ENCODE measurements at places on chromosomes 4 and X.

DNA sequence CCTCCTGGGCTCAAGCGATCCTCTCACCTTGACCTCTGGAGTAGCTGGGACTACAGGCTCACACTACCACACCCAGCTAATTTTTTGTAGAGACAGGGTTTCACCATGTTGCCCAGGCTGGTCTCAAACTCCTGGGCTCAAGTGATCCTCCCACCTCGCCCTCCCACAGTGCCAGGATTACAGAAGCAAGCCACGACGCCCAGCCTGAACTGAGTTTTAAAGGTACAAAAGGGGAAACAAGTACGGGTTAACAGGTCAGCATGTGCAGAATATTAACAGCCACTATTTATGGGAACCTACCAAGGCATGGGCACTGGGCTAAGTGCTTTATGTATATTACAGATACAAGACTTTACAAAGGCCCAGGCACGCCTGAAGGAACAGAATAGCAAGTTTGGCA is 164.3 kb upstream of the GPC4 start:
- H3K36me3 ChIP-seq = no peaks in the 10 kb centered on the region

GRCh38 chr4:135564090-135564489 is 1362.5 kb upstream of the PABPC4L start:
- no peak overlapping the region for H3K27ac ChIP-seq
- no peaks in the 10 kb centered on the region for H3K27me3 ChIP-seq
- H3K4me1 ChIP-seq = no peaks in the 10 kb centered on the region
- H3K36me3 ChIP-seq = no peaks in the 10 kb centered on the region
- DNase-seq = no peak

GRCh38 chrX:104136241-104137019 is 20.4 kb downstream of the SLC25A53 start:
- no peaks in the 10 kb centered on the region for H3K36me3 ChIP-seq
- DNase-seq = peak; percentile 50
- peaks cover 20% of the 10 kb centered on the region for H3K4me1 ChIP-seq
- H3K4me3 ChIP-seq = no peak overlapping the region
- no peaks in the 10 kb centered on the region for H3K27me3 ChIP-seq
- H3K27ac ChIP-seq = no peak overlapping the region

- no peak overlapping the region for H3K4me3 ChIP-seq
- peaks cover 1% of the 10 kb centered on the region for H3K36me3 ChIP-seq
- H3K27ac ChIP-seq = no peak overlapping the region
These were observed 245.1 kb downstream of the PTTG2 start for GRCh38 chr4:38205261-38205660.

- H3K27me3 ChIP-seq = no peaks in the 10 kb centered on the region
- DNase-seq = no peak
- no peak overlapping the region for H3K4me3 ChIP-seq
These were observed 55.4 kb upstream of the RASSF6 start for GRCh38 chr4:73675623-73676022.

GRCh38 chr4:123950530-123950929 is 553.9 kb downstream of the SPRY1 start:
- H3K36me3 ChIP-seq = no peaks in the 10 kb centered on the region
- no peaks in the 10 kb centered on the region for H3K4me1 ChIP-seq
- no peak overlapping the region for H3K27ac ChIP-seq
- no peak for DNase-seq
- H3K4me3 ChIP-seq = no peak overlapping the region

DNA sequence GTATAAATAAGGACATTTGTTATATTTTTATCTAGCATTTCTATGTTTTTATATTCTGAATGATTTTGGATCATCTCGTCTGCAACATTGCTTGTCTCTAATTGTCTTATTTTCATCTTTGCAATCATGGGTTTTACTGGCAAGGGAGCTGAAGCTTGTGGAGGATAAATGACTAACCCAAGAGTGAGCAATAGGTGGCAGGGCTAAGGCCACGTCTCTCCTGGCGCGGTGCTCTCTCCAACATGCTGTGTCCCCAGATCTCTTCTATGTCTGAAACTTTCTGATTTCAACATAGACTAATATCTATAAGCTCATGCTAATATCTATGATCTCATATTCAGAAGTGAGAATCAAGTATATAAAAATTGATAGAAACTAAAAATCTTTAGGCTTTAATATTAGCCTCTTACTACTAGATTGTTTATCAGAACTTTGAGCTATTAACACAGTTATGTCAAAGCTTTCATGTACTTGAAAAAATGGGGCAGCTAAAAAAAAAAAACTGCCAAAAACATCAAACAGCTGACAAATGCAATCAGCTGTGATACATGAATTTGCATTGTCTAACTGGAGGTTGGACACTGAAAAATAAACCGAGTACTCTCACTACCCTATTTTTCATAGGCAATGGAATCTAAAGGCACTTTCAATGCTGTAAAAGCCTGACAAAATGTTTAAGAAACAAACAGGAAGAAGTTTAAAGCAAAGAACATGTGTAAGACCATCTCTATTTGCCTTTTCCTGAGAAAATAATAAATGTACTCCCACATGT is 169.2 kb downstream of the TMA16 start:
- no peak overlapping the region for H3K27ac ChIP-seq
- H3K36me3 ChIP-seq = no peaks in the 10 kb centered on the region
- H3K4me3 ChIP-seq = no peak overlapping the region
- peaks cover 43% of the 10 kb centered on the region for H3K4me1 ChIP-seq

DNA sequence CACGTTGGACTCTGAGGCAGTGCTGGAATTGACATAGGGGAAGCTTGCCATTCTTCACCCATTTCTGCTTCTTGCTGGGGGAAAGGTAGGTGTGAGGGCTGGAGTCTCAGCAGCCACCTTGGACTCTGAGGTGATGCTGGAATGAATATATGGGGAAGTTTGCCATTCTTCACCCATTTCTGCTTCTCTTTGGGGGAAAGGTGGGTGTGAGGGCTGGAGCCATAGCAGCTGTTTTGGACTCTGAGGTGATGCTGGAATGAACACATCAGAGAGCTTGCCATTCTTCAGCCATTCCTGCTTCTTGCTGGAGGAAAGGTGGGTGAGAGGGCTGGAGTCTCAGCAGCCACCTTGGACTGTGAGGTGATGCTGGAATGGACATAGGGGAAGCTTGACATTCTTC is 115.1 kb downstream of the CRLF2 start:
- H3K36me3 ChIP-seq = no peaks in the 10 kb centered on the region
- peaks cover 6% of the 10 kb centered on the region for H3K4me1 ChIP-seq
- no peak overlapping the region for H3K4me3 ChIP-seq
- H3K27ac ChIP-seq = no peak overlapping the region
- H3K27me3 ChIP-seq = peaks cover 2% of the 10 kb centered on the region
- no peak for DNase-seq

GRCh38 chr4:183289688-183290087 is 30.4 kb downstream of the CLDN22 start:
- no peaks in the 10 kb centered on the region for H3K27me3 ChIP-seq
- H3K27ac ChIP-seq = no peak overlapping the region
- peaks cover 2% of the 10 kb centered on the region for H3K36me3 ChIP-seq
- H3K4me1 ChIP-seq = no peaks in the 10 kb centered on the region
- no peak for DNase-seq

- no peak overlapping the region for H3K4me3 ChIP-seq
- H3K27ac ChIP-seq = no peak overlapping the region
- no peak for DNase-seq
- H3K4me1 ChIP-seq = no peaks in the 10 kb centered on the region
- H3K27me3 ChIP-seq = peaks cover 2% of the 10 kb centered on the region
These were observed 359.6 kb upstream of the LCORL start for GRCh38 chr4:18381186-18381585.

DNA sequence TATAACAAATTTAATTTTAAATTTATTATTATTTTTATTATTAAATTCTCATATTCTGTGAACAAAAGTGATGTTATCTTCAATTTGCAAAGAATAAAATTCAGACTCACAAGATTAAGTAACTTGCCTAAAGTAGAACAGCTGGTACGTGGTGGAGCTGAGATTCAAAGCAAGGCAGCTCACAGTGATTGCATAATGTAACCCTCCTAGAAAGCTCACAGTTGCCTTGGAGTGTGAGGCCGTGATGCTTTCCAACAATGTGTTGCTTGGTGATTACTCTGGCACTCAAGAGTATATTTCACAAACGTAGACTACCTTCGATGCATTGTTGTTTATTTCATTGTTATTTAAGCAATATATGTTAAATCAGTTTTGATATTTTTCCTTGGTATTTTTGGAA is 1039.2 kb upstream of the PABPC4L start:
- H3K4me3 ChIP-seq = no peak overlapping the region
- no peaks in the 10 kb centered on the region for H3K36me3 ChIP-seq
- no peaks in the 10 kb centered on the region for H3K4me1 ChIP-seq
- no peak for DNase-seq

DNA sequence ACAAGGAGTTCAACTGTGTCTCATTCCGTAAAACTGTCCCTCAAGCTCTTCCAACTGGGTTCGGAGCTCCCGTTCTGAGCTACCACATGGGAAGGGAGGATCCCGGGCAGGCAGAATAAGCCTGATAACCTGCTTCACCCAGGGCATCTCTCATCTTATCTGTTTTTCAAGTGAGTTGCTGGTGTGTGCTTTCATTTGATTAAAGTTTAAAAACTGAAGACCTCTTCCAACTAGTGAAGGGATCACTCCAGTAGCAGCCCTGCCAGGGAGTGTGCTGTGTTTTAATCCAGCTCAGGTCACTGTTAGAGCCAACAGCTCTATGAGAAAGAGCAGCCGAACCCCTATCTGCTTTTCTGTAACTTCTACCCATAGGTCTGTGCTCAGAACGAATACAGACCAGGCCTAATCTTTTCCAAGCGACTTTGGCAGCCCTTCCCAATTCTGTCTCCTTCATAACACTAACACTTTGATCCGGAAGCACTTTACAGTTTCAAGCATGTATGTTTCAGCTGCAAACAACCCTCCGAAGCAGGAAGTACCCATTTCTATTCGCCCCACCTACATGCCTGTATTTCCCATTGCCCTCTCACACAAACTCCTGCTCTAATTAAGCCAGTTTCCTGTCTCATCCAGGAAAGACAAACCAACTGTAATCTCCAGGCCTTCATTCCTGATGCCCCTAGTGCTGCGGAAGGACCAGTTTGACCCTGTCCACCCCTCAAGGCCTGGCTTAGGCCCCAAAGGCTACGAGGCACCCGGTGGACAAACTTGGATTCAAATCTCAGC is 60.9 kb downstream of the IRF2 start:
- peaks cover 76% of the 10 kb centered on the region for H3K4me1 ChIP-seq
- H3K36me3 ChIP-seq = peaks cover 34% of the 10 kb centered on the region
- H3K4me3 ChIP-seq = no peak overlapping the region
- no peaks in the 10 kb centered on the region for H3K27me3 ChIP-seq
- no peak for DNase-seq
- peak overlapping the region; percentile 65 for H3K27ac ChIP-seq

All from activated CD4-positive, alpha-beta memory T cell treated with anti-CD3 and anti-CD28 coated beads for 36 hours (primary cell).